ENCODE measurements at places on chromosomes 11 and 22.

DNA sequence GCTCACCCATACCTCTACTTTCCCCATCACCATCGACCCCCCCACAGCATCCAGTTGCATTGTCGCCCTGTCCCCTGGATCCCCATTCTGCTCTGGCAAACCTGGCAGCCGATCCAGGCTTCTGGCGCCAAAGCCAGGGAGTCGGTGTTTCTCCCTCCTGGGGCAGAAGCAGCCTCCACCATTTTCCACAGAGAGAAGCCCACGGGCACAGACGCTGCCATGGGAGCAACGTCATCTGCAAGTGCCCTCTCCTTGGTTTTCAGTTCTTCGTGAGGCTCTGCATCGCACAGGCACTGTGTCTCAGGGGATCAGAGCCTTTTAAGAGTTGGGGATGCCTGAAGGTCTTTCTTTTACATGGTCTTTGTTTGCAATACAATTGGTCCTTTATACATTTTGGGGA is 2.3 kb downstream of the YPEL4 start:
- DNase-seq: no peak

- no peak for DNase-seq
Observed at GRCh38 chr11:123316003-123316402, 114.1 kb upstream of the GRAMD1B start.

GRCh38 chr22:40121461-40121860 is 56.3 kb upstream of the TNRC6B start:
- no peak for DNase-seq

- no peak for DNase-seq
Observed at GRCh38 chr22:32682990-32683389, 118.5 kb upstream of the TIMP3 start.

DNA sequence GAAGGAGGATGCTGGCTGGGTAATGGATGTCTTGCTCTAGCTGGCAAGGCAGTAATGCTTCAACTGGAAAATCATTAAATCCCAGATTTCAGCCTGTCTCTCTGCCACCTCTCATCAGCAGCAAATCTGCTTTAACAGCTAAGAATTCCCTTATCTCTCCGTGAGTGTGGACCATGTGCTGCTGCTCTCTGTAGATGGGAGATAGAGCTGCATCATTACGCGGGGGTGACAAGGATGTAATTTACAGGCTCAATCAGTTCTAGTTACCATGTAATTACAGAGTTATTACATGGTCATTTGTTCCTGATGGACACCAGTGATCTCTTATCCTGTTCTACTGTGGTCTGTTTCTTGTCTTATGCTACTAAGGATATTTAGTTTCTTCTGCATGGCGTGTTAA is 665.4 kb downstream of the NTM start:
- no peak for DNase-seq

DNA sequence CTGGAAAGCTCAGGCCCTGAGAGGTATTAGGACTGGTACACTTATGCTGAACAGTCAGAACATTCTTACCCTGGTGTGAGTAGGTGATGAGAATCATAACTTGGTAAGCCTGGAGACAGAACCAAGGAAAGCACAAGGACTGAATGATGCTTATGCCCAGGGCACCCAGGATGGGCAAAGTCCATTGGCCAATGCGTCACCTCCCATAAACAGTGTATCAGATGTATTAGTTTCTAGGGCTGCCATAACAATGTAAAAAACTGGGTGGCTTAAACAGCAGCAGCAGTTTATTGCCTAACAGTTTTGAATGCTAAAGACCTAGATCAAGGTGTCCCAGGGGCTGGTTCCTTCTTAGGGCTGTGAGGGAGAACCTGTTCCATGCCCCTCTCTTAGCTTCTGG is 107.0 kb downstream of the FAR1 start:
- no peak for DNase-seq

GRCh38 chr11:109552376-109552775 is 130.4 kb downstream of the C11orf87 start:
- DNase-seq: no peak

DNA sequence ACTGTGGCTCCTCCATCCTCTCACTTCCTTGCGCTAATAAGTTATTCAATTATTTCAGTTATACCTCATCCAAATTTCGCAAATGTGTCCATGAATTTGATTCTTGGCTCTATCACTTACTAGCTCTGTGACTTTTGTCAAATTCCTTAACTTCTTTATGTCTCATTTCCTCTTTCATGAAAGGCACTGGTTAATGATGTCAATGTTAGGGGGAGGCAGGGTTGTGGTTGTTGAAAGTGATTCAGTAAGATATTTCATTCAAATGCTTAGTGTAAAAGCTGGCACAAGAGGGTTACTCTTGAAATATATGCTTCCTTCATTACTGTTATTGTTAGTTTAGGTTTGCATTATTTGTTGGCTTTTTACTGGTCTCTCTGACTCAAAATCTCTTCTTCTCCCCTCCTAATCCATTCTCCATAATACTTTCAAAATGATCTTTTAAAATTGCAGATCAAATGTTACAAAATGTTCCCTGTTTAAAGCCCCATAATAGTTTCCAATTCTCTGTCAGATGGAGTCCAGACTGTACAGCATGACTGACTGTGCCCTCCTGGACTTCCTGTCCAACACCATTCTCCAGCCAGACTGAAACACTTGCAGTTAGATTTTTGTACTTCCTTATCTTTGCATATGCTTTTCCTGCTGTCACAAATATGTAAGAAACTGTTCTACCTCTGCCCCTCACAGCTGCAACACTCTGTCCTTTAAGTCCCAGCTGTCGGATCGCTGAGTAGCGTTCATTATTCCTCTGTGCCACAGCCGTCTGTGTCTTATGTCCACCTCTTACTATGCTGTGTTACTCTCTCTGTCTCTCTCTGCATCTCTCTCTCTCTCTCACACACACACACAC is 510.6 kb upstream of the RAG2 start:
- DNase-seq: no peak

- DNase-seq: no peak
Observed at GRCh38 chr11:128417607-128418324, 169.6 kb downstream of the ETS1 start.

DNA sequence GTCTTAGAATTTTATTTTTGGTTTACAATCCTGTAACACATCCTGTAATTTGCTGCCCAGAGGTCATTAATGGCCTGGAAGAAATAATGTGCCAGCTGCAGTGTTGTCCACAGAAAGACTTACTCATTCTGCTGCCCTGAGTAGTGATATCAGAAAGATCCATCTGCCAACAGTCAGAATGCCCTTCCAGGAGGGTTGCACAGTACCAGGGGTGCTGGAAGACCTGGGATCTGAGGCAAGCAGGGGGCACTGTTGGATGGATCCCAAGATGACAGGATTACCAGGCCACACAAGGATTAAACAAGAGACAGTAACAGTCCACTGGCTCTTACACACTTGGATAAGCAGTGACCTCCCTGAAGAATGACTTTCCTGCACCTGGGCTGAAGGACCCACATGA is 93.8 kb upstream of the TOP3B start:
- no peak for DNase-seq

GRCh38 chr11:109783014-109783413 is 310.2 kb upstream of the ZC3H12C start:
- no peak for DNase-seq

- DNase-seq: no peak
Observed at GRCh38 chr11:48109046-48109666, 107.5 kb upstream of the OR4B1 start.

DNA sequence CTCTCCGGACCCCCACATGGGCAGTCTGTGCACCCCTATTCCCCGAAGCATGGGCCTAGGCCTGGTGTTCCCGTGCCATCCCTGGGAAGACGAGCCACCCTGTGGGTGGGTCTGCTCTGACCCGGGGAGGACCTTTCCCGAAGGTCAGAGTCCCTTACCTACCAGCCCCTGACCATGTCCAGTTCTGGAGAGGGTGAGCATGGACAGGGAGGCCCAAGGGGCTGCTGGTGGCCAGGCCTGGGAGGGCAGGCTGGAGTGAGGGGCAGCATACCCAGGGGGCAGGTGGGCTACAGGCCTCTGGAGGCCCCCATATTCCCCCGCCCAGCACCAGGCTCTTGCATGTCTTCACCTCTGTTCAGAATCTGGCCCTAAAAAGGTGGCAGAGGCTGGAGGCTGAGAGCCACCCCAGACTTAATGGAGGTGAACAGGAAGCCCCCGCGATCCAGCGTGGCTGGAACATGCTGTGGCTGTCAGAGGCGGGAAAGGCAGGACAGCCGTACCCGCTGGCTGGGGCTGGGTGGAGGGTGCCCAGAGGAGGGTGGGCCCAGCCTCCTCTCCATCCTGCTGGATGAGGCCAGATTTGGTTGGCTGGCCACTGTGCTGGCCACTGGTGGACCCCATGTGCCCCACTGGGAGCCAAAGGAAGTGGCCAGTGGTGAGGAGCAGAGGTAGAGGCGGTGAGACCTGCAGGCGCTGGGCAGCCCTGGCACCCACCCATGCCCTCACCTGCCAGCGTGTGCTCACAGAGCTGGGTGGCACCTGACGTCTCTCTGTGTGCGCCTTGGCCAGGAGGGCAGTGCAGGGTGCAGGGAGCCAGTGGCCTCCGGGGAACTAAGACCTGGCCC is 11.2 kb upstream of the SYT8 start:
- DNase-seq: no peak

All from activated naive CD4-positive, alpha-beta T cell treated with anti-CD3 and anti-CD28 coated beads, Interleukin-2, amount 50 U/mL, for 72 hours (primary cell).